Mesenchymal stem cell (in vitro differentiated cells and primary cell): ENCODE measurements at places on chromosomes 4 and X.

DNA sequence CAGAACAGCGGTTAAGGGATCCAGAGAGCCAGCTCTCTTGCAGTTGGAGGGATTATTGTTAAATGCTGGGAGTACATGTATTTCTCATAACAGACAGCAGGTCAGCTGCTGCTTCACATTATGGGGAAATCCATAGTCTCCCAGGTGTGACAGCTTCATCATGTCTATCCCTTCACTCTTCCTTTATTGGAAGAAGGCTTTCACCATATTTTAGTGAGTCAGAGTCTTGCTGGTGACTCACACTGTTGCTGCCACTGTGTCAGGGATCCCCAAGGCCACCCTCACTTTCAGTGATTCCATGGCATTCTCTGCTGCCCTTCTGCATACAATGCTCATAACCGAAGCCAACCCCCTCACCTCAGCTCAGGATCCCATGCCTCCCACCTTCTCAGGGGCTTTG, 32.9 kb upstream of the PAGE5 start:
- DNase-seq: no peak

- no peak for DNase-seq
Measured at GRCh38 chrX:19836337-19836736, 51.1 kb downstream of the SH3KBP1 start.

DNA sequence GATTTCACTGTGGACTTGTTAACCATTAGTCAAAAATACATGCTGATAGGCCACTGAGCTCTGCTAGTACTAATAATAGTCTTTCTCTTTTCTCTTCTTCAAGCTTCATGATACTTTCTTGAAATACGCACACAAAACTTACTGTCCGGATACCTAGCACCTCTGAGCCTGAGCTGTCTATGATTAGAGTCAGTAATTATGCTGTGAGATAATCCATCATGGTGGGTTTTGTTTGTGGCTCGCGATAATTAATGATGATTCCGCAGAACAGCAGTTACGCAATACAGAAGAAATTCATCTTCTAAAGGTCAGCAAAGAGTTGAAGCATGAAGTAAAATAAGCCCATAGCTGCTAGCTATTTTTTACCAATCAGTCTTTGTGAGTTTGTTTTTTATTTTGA, 511.5 kb upstream of the GALNT7 start:
- DNase-seq: no peak

GRCh38 chr4:26061248-26061986, 147.4 kb downstream of the SMIM20 start:
- DNase-seq: peak; percentile 59

DNA sequence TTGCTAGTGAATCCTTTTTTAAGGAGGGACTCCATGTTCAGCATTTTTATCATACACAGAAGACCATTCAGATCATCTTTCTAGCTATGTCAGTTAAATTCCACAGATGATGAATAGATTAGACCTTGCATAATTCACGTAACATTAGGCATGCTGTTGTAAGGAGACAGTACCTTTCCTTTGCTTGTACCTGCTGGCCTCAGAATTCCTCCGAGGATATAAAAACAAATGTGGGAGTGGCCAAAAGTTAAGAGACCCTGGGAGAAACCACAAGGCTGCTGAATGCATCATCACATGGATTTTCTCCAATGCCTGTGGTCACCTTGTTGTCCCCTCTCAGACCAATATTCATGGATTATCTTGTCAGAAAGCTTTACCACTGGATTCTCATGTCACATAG, 201.4 kb downstream of the MAGEB17 start:
- no peak for DNase-seq
